MV-4-11 (cell line): ENCODE measurements at places on chromosomes 5 and 9.
A peak's percentile ranks its signal among the peaks of the same experiment; 100 is the strongest.

DNA sequence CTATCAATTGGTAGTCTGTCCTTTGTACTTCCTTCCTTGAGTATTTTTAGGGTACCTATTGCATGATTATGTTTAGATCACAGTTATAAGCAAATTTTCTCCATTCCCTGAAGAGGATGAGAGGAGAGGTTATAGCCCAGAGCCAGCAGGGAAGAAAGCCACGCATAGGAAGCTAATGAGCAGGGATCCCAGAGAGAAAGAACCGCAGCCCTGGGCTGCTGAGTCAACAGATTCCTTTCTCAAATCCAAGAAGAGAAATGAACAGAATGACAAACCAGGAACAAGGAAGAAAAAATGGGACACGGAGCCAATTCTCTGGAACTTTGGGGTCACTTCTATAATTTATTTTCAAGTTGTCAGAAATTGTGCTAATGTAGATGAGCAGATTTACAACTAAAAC, 284.5 kb downstream of the RFX3 start:
- no peak for DNase-seq

GRCh38 chr5:149157330-149157729, 16.0 kb downstream of the ABLIM3 start:
- DNase-seq: no peak

- DNase-seq: peak; percentile 21
Measured at GRCh38 chr5:35213608-35214007, 16.7 kb downstream of the PRLR start.

GRCh38 chr5:129069292-129069691, 25.3 kb upstream of the ISOC1 start:
- DNase-seq: no peak

DNA sequence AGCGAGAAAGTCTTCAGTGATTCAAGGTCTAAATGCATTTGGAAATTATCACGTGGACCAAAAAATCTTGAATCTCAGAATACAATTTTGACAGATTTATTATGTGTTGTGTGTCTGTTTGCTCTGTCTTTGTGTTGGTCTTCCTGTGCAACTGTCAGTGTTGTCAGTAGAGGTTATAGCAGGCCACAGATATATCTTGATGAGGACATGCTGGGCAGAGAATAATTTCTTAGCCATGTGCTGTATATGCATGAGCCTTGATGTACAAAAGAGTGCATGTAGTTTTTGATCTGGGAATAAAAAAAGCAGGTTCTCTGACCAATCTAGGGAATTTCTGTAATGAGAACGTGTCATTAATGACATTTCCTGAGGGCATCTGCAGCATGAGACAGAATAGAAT, 57.6 kb downstream of the ZSWIM6 start:
- DNase-seq: no peak

DNA sequence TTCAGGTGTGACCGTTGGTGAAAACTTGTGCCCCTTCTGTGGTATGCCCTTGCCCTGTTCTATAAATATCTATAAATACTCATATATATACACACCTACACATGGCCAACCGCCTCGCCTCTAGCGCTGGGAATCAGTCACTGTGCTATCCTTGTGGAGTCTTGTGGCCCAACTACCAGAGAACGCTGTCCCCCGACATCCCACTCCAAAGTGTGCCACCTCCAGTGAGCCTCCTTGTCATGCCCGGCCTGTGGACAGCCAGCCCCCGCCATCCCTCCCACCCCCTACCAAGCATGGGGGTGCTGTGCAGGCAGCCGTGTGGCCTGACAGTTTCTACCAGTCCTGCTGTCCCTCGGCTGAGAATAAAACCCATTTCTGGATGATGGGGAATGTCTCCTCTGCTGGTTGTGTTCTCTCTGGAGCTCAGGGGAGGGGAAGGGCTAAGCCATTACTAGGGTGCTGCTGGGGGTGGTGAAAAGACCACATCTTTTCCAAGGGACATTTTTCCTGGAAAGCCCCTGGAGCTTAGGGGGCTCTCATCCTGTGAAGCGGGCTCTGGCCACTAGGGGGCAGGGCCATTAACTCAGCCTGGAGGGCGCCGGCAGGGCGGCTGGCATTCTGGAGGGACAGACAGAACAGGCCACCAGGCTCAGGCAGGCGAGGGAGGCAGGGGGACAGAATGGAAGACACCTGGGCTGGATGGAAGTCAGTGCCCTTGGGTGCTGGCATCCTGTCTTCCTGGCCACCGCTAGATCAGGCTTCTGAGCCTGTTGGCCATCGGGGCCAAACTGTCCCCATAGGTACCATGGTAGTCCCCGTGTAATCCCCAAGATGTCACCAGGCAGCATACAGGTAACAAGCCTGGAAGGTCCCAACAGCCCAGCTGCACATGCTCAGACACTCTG, 20.7 kb downstream of the GOLGA2 start:
- peak; percentile 6 for DNase-seq

- DNase-seq: no peak
Measured at GRCh38 chr9:135408476-135409254, 70.9 kb upstream of the PPP1R26 start.

- DNase-seq: no peak
Measured at GRCh38 chr9:5443850-5444249, 6.1 kb upstream of the PLGRKT start.

- no peak for DNase-seq
Measured at GRCh38 chr9:91483835-91484234, 60.2 kb upstream of the NFIL3 start.

DNA sequence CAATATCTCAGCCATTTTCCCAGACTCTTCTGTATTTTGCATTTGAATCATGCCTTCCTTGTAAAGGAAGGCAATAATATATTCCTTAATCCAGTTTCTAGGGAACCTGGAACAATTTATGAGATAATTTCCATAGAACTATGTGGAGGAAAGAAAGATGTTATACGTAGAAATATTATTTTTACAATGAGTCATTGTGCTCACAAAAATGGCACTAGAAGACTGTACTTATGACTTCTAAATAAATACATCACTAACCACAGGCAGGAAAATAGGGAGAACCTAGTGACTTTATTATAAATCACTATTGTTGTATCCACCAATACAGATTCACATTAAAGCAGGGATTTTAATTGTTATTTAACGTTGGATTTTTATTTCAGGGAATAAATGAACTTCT, 87.6 kb downstream of the FBXO38 start:
- no peak for DNase-seq

DNA sequence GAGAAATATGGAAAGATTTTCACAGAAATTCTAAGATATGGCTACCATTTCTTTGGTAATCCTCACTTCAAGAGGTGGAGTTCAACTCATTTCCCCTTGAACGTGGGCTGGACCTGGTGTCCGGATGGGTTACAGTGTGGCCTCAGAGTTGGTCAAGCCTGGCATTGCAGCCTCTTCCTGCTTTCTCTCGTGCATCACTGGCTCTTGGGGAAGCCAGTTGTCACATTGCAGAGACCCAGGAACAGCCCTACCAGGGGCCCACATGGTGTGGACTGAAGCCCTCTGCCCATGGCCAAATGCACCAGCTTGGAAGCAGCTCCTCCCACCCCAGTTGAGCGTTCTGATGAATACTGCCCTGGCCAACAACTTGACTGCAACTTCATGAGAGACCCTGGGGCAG, 47.7 kb upstream of the FCN1 start:
- no peak for DNase-seq

GRCh38 chr5:1186351-1187233, 14.8 kb upstream of the SLC6A19 start:
- no peak for DNase-seq
